ENCODE measurements at places on chromosomes 16 and 17.

GRCh38 chr17:69375229-69375628 lies 39.3 kb upstream of the MAP2K6 start:
- no peak for DNase-seq

DNA sequence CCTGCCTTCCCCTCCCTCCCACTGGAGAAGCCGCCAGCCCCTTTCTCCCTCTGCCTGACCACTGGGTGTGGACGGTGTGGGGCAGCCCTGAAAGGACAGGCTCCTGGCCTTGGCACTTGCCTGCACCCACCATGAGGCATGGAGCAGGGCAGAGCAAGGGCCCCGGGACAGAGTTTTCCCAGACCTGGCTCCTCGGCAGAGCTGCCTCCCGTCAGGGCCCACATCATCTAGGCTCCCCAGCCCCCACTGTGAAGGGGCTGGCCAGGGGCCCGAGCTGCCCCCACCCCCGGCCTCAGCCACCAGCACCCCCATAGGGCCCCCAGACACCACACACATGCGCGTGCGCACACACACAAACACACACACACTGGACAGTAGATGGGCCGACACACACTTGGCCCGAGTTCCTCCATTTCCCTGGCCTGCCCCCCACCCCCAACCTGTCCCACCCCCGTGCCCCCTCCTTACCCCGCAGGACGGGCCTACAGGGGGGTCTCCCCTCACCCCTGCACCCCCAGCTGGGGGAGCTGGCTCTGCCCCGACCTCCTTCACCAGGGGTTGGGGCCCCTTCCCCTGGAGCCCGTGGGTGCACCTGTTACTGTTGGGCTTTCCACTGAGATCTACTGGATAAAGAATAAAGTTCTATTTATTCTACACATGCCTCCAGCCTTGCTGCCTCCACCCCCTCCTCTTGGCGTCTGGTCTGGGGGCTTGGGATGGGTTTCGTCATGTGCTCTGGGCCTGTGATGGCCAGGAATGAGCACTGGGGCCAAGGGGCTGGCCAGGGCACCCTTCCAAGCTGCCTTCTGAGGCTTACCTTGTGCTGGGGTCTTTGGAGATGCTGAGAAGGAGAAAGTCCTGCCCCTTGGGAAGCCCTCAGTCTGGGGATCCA lies 7.3 kb downstream of the GJD3 start:
- no peak for DNase-seq

DNA sequence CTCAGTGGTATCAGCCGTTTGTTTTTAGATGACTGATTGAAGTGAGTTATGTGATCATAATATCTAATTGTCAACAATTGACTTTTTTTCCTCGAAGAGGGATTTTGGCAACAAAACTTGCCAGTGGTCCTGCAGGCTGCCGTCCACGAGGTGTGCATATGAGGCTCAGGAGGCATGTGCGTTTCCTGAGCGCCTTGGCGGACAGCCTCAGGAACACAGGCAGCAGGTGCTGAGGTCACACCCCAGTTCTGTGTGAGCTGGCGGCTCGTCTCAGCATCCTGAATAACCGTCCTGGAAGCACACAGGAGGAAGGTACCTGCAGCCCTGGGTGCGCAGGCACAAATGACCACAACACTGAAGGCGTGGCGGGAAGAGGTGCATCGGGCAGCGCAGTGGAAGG lies 11.7 kb downstream of the SPG7 start:
- DNase-seq, result no peak

DNA sequence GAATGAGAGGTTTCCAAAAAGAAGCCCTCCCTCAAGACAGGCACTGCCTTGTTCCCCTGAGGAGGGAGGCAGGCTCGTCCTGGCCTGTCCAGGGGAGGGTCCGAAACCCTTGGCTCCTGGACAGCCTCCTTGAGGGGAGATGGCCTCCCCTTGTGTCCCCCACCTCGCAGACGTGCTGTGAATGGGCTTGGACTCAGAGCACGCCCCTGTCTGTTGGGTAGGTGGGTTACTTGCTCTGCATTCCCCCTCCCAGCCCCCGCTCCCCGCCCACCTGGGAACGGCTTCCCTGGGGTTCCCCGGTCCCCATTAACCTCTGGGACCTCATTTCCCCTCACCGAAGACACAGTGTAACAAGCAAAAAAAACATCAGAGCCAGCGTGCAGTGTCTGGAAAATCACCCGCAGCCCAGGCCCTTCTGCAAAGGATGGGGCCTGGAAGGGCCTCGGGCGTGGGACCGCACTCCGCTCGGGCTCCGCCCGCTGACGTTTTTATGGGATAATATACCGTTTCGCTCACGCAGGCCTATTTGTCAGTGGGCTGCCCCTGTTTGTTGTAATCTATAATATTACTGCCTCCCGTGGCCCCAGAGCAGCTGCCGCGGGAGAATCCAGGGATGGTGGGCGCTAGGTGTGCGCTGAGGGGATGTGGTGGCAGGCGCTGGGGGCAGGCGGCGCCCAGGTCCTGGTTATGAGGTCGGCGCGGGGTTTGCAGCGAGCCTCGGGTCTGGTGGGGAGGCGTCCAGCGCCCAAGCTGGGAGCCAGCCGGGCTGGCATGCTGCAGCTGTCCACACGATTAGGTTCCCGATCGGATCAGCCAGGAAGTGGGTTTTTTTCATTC lies 11.1 kb downstream of the BAHCC1 start:
- DNase-seq, result no peak

DNA sequence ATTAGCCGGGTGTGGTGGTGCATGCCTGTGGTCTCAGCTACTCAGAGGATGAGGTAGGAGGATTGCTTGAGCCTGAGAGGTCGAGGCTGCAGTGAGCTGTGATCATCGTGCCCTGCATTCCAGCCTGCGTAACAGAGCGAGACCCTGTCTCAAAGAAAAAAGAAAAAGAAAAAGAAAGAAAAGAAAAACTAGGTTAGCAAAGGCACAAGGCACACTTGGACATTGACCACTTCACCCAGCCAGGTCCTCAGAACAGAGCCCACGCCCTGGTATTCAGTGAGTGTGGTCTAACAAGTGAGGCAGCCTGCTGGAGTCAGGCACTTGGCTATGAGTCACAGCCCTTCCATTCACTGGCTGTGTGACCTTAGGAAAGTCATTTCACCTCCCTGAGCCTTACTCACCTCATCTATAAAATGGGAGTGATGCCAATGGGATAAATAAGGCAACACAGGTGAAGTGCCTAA lies 10.4 kb downstream of the MILR1 start:
- DNase-seq, result no peak

DNA sequence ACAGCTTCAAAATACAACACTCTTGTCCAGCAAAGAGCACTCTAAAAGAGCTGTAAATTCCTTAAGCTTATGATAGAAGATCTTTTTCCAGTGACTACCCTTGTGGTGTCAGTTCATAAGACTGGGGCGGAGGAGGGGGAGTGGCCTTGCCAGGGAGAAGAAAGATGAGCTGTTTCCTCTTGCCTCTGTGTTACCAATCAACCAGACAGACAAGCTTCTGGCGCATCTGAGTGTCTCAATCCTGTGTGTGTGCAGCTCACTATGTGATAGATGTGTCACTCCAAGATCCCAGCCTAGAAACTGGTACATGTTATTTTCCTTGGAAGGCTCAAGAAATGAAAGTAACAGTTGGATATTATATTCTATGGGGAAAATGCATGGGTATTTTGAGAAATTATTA lies 167.4 kb upstream of the CACNG3 start:
- no peak for DNase-seq

DNA sequence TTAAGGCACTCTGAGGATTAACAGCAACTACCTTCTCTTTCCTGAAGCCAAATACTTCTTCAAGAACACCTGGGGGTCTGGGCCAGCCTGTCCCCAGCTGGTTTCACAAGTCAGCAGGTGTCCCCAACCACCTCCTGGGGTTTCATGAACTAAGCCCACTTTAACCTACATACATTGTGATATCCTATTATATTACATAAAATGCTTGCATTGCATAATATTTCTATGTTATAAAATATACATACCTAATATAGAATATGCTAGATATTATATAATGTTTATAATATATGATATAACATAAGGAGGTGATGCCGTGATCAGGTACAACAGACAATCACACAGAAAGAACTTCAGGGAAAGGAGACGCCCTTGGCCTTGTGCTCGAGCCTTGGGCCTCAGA lies 367.6 kb downstream of the C16orf95 start:
- DNase-seq, result no peak

DNA sequence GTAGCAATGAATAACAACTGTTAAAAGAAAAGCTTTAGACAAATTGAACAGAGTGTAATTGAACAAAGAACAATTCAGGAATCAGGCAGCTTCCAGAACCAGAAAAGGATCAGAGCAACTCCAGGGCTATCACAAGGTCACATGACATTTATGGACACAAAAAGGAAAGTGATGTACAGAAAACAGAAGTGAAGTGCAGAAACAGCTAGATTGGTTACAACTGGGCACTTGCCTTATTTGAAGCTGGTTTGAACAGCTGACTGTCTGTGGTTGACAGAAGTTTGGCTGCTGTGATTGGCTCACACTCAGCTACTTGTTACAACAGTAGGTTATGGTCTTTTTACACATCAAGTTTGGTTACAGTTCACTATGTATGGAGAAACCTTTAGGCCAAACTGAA lies 14.8 kb downstream of the EFCAB5 start:
- no peak for DNase-seq
